ENCODE measurements at places on chromosomes 1 and 21.

GRCh38 chr1:31327381-31327780 lies 30.5 kb downstream of the ZCCHC17 start:
- DNase-seq = no peak

DNA sequence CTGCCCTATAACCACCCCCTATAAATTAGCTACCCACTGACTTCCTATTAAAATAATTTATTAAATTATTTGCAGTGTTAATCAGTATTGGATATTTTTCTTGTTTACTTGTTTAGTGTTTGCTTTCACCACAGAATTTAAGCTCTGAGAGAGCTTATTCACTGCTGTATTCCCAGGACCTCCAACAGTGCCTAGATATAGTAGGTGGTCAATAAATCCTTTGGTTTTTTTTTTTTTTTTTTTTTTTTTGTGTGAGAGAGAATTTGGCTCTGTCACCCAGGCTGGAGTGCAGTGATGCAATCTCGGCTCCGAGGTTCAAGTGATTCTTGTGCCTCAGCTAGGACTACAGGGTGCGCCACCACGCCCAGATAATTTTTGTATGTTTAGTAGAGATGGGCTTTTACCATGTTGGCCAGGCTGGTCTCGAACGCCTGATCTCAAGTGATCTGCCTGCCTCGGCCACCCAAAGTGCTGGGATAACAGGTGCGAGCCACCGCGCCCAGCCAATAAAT lies 1.1 kb upstream of the OSBPL9 start:
- no peak for DNase-seq

DNA sequence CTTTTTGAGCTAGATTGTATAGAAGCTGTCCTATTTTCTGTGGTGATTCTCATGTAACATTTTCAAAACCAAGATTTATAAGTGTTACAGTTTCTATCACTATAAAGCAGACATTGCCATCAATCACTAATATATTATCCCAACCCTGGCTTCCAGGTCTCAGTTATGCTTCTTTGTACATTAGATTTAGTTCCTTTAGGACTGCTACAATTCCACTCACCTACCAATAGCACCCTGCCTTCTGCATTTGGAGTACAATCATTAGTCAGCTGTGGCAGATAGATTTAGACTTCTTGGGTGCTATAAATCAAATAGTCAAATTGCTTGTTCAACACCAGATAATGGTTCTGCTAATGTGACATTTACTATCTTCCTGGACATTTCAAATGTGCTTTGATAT lies 281.6 kb downstream of the BRINP3 start:
- no peak for DNase-seq

DNA sequence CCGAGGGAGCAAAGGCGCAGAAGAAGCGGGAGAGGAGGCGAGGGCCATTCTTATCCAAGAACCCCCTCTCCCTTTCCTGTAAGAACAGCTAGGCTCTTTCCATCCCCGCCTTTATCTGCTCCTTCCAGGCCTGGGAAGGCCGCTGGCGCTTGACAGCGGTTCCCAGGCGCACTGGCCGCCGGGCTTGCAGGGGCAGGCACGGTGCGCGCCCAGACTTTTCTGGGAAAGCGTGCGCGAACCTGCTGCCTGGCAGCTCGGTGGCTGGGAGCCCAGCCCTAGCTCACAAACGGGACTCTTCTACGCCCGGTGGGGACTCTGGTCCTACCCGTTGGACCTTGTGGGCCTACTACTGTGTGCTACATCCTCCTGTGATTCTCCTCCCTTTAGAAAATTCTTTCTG lies 8.8 kb upstream of the IFNLR1 start:
- DNase-seq = no peak

DNA sequence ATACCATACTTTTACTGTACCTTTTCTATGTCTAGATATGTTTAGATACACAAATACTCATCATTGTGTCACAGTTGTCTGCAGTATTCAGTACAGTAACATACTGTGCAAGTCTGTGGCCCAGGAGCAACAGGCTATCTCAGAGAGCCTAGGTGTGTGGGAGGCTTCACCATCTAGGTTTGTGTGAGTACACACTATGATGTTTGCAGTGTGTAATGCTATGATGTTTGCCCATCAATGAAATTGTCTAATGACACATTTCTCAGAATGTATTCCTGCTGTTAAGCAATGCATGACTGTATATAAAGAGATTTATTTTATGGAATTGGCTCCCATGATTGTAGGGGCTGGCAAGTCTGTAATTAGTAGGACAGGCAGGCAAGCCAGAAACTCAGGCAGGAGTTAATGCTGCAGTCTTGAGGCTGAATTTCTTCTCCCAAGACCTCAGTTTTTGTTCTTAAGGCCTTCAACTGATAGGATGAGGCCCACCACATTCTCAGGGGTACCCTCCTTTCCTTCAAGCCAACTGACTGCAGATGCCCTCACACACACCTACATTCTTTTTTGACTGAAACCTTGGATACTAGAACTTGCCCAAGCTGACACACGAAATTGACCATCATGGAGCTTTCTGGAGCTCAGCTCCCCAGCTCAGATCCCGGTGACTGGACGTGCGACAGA lies 7.7 kb upstream of the AGTRAP start:
- DNase-seq = no peak

DNA sequence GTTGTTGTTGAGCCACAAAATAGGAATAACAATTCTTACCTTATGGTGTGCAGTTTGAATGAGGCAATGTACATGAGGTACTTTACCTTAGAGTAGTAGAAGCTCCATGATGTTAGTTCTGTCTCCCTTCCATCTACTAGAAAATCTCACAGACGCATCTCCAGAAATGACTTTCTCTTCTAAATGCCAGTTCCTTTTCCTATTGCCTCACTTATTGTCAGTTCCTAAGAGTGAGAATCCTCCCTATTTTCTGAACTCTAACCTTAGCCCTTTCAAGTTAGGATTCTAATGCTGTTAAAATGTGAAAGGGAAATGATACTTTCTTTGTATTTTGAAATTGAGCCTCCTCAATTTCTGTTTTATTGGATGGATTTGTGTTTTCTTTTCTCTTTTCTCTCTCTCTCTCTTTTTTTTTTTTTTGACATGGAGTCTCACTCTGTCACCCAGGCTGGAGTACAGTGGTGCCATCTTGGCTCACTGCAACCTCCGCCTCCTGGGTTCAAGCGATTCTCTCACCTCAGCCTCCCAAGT lies 18.6 kb upstream of the MAPKAPK2 start:
- DNase-seq = no peak

DNA sequence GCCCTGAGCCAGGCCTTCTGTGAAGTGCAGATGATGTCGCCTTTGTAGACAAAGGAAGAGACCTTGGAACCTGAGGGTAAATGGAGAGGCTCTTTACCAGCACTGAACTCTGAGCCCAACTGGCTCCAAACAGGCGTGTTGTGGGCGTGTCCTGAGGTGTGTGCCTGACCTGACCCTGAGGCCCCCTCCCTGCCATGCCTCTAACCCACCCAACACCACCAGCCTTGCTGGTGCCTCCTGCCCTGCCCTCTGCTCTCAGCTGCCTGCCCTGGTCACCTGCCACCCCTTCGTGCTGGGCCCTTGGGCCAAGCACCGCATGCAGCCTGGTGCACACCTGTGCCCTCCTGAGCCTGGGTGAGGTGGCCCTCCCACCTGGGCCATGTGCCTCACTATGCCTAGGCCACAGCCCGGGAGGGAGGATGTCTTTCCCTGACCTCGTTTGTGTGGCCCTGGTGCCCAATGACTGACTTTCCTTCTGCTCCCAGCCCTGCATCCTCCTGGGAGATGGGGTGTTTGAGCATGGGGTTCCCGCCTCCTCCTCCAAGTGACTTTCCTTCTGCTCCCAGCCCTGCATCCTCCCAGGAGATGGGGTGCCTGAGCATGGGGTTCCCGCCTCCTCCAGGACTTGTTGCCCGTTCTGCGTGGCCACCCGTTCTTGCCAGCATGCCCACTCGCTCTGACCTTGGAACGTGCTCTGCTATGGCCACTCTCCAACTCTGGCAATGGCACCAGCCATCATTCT lies 157.0 kb downstream of the PCBP3 start:
- no peak for DNase-seq

DNA sequence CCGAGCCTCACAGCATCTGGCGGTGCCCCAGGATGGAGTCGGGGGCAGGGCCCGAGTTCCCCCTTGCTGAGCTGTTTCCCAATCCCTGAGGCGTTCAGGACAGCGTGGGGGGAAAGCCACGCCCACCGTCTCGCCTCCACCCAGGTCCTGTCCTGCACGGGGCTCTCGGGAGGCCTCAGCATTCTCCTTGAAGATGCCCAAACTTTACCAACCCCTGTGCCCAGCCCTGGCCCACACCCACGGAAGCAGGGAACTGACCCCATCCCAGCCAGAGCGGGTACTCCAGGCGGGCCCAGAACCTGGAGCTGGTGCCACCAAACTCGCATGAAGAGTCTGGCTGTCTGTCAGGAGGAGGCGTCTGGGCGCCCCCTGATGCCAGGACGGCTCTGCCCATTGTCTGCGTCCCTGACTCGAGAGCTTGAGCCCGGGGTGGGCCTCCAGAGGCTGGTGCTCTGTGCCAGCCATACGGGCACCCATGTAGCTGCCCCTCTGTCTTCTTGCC lies 35.3 kb upstream of the POFUT2 start:
- DNase-seq = no peak

- no peak for DNase-seq
Observed at GRCh38 chr1:91876781-91877573, 9.0 kb downstream of the TGFBR3 start.

GRCh38 chr21:14550135-14550534 lies 4.0 kb upstream of the SAMSN1 start:
- no peak for DNase-seq

- no peak for DNase-seq
Observed at GRCh38 chr1:21362096-21362495, 71.8 kb upstream of the ECE1 start.

DNA sequence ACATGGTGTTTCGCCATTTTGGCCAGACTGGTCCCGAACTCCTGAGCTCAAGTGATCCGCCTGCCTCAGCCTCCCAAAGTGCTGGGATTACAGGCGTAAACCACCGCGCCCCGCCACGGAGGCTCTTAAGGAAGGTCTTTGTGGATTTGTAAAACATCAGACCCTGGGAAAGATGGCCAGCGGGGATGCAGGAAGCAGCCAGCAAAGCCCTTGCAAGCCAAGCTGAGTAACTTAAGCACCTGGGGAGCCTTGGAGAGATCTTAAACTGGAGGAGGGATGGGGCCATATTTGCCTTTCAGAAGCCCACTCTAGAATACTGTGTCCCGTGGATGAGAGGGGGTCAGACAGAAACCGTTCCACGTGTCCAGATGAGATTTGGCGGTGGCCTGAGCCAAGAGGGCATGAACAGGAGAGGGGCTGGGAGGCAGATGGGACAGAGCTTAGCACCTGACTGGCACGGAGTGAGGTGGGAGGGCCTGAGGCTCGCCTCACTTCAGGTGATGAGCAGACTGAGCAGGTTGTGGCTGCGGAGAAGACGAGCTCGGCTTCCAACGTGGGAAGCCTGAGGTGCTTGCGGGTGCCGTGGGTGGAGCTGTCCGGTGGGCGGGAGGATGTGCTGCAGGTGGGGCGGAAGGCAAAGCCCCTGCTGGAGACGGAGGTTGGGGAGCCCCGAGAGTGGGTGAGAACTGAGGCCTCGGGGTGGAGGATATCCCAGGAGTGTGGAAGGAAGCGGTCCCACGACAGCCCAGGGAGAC lies 11.7 kb downstream of the C1orf216 start:
- no peak for DNase-seq

DNA sequence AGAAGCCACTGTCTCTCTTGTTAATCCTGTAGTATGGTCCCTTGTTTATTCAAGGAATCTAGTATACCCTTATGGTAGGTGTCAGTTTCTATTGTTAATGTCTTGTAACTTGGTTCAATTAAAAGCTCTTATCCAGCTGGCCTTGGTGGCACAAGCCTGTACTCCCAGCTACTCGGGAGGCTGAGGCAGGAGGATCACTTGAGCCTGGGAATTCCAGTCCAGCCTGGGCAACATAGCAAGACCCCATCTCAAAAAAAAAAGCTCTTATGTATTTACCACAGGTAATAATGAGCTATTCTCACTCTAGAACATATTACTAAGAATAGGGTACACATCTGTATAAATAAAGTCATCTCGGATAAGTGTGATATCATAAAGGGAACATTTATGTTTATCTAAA lies 46.5 kb downstream of the TMEM200B start:
- DNase-seq = no peak

DNA sequence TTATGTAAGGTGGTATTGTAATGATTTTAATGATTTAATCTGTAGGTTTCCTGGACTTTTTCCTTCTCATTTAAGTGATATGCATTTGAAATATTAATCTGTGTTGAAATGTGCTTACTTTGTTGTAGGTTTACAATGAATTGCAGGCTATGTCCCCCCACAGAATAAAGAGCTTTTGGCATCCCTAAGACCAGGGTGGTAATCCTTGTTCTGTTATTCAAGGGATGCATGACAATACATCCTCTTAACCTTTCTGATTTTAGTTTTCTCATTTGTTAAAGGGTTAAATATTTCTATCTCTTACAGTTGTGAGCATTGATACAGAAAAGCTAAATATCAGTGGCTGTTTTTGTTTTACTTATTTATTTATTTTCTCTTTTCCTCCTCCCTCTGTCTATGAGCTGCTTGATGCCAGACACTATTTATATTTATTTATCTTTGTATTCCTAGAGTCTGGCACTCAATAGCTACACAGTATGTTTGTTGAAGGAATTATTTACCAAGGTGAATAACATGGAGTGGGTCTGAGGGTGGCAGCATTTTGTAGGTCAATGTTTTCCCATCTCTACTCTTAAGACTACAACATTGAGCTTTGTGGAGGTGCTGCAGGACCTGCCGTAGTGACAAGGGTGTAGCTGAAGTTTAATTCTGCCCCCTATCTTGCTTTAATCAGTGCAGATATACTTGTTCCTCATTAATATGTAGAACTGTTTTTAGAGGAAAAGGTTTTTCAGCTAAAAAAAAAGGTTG lies 19.9 kb upstream of the ADGRL2 start:
- DNase-seq = no peak
